ENCODE measurements at places on chromosomes 4 and X.

- no peak for DNase-seq
Observed at GRCh38 chrX:103774070-103774642, 2.5 kb upstream of the PLP1 start.

DNA sequence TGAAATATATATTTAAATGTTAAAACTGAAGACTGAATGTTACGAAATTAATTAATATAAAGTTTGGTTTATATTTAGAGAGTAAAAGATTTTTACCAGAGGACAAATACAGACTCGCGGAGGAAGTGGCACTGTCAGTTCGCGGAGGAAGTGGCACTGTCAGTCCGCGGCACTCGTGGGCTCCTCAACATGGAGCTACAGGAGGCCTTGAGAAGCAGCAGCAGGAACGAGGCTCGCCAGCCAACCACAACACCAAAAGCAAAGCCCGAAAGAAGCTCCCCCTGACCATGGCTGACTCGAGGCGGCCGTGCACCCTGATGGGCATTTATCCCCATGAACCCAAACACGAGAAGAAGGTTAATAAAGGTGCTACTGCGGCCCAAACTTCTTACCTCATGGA, 125.3 kb upstream of the PABPC4L start:
- DNase-seq = no peak

DNA sequence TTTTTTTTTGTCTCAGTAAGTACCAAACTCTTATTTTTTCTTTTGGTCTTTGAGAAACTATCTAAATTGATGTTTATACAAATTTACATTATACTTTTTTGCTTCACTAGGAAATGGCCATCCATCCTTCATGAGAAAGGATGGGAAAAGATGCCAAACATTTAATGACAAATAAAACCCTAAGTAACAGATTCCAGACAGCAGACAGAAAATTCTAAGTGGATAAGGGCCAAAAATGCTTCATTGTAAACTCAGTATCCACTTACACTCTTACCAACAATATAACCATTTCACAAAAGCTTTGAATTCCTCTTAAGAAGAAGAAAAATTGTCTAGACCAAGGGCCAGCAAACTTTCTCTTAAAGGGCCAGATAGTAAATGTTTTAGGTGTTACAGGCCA, 3.5 kb downstream of the GUCY1B1 start:
- no peak for DNase-seq

- no peak for DNase-seq
Observed at GRCh38 chrX:108178143-108178498, 86.5 kb downstream of the ATG4A start.

DNA sequence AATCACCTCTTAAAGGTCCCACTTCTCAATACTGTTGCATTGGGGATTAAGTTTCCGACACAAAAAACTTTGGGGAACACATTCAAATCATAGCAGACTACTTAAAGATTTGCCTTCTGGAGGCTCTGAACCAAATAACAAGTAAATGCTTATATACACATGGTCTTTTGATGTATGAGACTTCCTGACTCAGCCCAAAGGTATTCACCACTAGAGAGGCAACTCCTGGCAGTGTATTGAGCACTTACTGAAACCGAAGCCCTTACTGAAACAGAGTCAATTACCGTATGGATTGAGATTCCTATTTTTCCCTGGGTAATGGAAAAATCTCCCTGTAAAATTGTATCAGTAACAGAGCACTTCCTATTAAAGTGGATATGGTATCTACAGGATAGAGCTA, 45.4 kb downstream of the ZCCHC13 start:
- DNase-seq = no peak

DNA sequence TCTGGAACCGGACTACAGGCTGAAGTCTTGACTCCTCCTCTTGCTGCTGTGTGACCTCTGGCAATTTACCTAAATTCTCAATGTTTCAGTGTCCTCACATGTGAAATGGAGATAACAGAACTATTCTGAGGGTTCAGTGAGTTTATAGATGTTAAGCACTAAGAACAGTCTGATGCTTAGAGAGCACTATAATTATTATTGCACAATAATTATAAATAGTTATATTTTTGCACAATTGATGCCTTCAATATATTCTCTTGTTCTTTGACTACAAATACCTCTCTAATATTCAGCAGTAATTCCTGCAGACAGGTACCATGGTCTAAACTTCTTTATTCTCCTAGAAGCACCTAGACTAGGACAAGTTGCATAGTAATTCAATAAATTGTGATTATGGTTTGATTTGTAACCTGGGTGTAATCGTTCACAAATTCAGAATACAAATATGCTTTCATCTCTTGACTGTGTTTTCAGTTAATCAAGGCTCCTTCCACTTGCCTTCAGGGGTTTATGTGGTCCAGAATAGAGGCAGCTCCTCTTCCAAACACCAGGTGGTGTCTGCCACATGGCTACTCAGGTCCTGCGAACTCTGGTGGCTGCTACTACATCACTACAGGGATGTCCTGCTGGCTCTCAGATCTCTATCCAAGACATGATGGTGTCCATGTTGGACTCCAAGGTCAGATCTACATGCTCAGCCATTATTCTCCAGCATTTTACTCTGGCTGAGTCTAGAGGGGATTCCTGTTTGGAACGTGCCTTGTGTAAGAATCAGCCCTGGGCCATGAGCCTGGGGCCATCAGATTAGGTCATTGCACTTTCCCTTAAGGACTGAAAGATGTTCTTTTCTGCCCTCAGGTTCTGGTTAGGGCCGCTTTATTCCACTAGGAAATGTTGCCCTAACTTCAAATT, 103.4 kb downstream of the QRFPR start:
- no peak for DNase-seq

DNA sequence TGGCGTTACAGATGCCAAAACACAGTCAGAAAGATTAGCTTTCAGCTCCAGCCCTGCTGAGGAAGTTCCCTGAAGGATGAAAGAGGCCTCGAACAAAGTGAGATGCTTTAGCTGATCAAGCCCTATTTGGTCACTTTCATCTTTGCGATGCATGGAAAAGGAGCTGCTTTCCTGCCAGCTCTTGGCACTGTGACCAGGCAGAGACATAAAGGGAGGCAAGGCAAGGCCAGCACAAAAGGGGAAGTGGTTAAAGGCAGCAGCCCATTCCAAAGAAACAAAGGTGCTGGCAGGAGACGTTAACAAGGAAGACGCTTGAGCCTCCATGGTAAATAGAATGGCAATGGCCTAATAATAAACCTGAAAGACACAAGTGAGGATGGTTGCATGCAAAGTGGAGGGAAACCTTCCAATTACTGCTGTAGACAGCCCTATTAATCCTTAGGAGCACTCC, 617.1 kb upstream of the INTU start:
- DNase-seq = no peak

- DNase-seq = no peak
Observed at GRCh38 chr4:76718831-76719230, 179.1 kb downstream of the SOWAHB start.

- no peak for DNase-seq
Observed at GRCh38 chrX:47664737-47665136, 5.8 kb upstream of the UXT start.

DNA sequence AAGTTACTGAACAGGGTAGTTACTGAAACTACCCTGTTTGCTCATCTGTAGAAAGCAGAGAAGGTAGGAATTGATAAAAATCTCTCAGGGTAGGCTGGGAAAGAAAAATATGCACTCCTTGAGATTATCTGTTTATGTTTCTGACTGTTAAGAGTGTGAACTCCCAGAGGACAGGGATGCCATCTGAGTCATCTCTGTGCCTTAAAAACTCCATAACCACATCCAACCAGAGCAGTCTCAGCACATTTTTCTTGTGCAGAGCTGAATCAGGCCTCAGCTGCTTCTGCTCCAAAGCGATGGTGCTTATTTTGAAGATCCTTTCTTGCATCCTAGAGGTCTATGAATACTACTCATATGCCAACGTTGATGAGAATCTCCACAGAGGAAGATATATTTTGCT, 9.9 kb downstream of the CENPVL3 start:
- no peak for DNase-seq

DNA sequence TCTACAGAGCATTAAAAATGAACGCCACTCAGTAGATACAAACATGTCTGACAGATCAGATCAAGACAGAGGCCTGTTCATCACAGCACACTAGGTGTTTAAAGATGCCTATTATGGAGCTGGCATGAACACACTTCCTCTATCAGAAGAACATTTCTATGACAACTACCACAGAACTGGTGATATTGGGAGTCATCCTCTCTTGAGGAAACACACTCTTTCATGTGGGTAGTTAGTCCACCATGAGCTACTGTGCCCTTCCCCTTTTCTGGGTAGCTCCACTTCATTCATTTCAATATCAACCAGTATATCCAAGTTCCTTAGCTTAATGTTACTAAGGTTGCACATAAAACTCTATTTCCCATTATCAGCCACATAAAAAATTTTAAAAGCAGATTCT, 46.7 kb downstream of the MAOB start:
- DNase-seq = no peak

DNA sequence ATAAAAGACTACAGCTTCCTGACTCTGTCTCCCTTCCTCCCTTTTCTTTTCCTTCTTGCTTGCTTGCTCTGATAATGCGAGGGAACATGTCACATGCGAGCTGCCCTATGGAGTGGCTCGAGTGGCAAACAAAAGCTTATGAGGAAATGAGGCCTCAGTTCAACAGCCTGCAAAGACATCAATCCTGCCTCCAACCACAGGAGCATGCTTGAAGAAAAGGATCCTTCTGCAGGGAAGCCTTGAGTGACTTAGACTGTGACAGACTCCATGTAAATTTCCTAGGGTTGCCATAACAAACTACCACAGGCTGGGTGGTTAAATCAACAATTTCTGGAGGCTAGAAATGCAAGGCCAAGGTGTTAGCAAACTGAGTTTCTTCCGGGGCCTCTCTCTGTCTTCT, 152.5 kb downstream of the NR3C2 start:
- DNase-seq = no peak

- DNase-seq = no peak
Observed at GRCh38 chr4:108120789-108121188, 47.9 kb downstream of the LEF1 start.

DNA sequence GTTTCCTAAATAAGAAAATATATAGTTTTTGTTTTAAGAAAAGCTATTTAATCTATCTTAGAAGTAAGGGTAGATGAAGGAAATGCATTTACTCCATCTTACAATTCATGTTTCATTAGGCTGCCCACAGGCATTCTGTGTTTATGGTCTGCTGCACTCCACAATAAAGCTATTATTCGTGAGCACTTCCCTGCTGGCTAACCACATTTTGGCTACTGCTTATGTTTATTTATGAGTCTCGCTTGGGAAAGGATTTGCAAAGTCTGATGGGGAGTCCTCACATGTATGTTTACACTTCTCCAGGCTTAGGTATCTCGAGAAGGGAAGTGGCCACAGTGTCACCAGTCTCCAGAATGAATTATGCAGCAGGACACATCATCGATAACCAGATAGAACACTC, 260.8 kb upstream of the VCX start:
- no peak for DNase-seq

DNA sequence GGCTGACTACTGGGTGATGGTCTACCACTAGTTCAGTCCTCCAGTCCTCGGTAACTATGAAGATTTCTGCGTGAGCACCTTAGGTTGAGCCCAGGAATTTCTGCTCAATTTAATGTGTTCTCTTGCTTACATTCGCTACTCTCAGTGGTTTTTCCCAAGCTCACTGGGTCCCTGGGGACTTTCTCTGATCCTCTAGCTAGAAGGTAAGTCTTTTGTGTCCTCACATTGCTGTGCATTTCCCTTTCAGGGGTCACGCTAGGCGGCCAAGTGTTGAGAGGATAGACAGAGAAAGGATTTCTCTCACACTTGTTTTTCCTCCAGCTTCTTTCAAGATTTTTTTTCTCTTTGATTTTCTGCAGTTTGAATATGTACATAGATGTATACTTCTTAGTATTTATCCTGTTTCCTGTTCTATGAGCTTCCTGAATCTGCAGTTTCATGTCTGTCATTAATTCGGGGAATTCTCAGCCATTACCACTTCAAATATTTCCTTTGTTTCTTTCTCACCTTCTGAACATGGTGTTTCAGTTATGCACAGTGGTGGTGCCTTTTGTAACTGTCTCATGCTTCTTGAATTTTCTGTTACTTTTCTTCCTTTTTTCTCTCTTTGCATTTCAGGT, 17.5 kb downstream of the MAGEA9 start:
- DNase-seq = no peak

GRCh38 chr4:28225050-28225449, 1364.4 kb downstream of the STIM2 start:
- no peak for DNase-seq

DNA sequence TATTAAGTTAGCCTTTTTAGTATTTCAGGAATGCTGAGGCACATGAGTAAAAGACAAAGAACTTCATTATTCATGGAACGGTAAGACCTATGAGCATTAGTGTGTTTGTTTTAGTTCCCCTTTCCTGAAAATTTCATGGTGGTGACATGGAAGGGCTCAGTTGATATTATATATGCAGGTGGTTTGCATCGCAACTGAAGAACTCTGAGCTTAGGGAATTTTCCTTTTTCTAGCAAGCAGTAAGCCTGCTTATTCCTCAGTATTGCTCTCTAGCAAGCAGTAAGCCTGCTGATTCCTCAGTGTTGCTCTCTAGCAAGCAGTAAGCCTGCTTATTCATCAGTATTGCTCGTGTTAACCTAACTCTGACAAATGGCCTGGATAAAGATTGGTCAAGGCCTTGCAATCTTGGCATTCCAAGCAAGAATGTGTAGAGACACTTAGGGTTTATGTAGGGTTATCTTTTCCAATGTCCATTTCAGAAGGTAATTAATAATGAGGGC, 37.7 kb upstream of the MAGEB18 start:
- DNase-seq = no peak

GRCh38 chr4:188455062-188455752, 316.0 kb downstream of the TRIML1 start:
- DNase-seq = no peak

GRCh38 chr4:146243141-146243882, 29.0 kb downstream of the REELD1 start:
- peak; percentile 38 for DNase-seq

GRCh38 chrX:10278716-10279115, 121.9 kb downstream of the CLCN4 start:
- no peak for DNase-seq

- DNase-seq = no peak
Observed at GRCh38 chr4:107896646-107897045, 34.7 kb upstream of the CYP2U1 start.

DNA sequence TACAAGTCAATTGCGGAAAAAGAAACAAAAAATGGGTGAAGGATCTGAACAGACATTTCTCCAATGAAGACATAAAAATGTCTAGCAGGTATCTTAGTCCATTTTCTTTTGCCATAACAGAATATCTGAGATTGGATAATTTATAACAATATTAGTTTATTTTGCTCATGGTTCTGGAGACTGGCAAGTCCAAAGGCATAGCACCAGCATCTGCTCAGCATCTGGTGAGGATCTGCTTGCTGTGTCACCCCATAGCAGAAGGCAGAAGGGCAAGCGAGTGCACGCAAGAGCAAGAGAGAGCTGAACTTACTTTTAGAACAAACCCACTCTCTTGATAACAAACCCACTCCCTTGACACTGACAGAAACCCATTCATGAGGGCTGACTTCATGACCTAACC, 29.7 kb downstream of the GAB3 start:
- no peak for DNase-seq

DNA sequence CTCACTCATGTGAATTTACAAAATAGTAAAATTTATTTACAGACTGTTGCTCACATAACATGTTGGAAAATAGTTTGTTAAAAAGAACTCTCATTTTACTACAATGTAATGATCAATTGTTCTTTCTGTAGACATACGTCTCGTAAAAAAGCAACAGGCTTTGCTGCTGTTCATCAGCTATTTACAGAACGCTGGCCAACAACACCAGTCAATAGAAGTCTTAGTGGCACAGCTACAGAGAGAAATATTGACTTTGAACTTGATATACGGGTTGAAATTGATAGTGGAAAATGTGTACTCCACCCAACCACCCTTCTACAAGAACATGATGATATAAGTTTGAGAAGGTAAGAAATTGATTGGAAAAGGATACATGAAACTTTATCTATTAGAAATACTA, 47.6 kb upstream of the ADAD1 start:
- DNase-seq = no peak

All from CD4-positive, alpha-beta T cell treated with Interleukin-10 for 1 hour (primary cell).